ENCODE measurements at places on chromosomes 7 and 10. TPM values are rescaled to one million over a fixed set of nuclear protein-coding genes. Genes with fewer than 3 reads are reported as not detected.

- no peak for DNase-seq
Measured at GRCh38 chr7:106094780-106095179, 17.3 kb downstream of the SYPL1 start.

- no peak for DNase-seq
Measured at GRCh38 chr7:70694434-70694970, 437.4 kb upstream of the GALNT17 start.

GRCh38 chr7:81627536-81628287, 142.1 kb downstream of the HGF start:
- no peak for DNase-seq

DNA sequence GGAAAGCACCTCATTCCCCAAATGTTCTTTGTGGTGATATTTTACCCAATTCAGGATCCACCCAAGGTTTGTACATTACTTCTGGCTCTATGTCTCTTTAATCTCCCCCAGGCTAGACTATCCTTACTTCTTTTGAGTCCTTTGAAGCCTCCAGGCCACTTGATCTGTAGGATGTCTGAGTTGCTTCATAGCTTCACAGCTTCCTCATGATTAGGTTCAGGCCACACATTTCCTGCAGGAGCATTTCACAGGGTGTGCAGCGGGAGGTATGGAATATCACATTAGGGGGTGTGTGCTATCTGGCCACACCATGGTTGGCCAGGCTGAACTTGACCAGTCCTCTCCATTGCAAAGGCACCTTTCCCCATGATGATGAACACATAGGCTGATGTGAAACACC, 18.7 kb downstream of the TSPAN15 start:
- no peak for DNase-seq

GRCh38 chr7:157267516-157267915, 69.3 kb upstream of the DNAJB6 start:
- no peak for DNase-seq

DNA sequence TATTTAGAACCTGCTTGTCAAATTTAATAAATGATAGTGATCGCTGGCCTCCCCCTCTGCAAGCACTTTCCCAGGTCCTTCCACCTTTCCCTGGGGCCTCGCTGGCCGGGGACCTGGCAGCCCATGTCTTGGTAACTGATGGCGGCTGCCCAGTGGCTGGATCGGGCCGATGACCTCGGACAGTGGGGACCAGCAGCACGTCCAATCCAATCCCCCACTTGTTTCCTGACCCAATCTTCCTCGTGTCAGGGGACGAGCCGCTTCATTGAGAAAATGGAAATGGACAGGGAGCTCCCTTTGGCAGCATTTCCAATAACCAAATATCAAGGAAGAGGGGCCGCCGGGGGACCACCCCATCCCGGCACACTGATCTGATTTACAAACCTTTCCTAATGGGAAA, 17.2 kb downstream of the EBF3 start:
- DNase-seq = no peak

- peak; percentile 56 for DNase-seq
Measured at GRCh38 chr7:120996333-120996987, 7.9 kb downstream of the CPED1 start.

DNA sequence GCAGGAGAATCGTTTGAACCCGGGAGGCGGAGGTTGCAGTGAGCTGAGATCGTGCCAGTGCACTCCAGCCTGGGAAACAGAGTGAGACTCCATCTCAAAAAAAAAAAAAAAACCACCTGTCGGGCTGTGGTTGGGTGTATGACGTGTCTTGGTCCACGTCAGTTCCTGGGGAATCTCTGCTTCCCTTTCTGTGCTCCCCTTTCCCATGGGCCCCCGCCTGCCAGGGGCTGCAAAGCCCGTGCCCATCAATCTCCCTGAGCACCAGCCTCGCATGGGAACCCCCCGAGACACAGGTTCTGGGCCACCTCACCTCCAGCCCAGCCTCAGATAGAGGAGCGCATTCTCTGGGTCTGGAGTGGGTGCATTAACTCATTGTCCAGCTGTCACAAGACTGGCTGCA, 2.3 kb upstream of the SH2B2 start:
- no peak for DNase-seq

GRCh38 chr7:98617960-98618418, 904 bp downstream of the NPTX2 start:
- DNase-seq = no peak

DNA sequence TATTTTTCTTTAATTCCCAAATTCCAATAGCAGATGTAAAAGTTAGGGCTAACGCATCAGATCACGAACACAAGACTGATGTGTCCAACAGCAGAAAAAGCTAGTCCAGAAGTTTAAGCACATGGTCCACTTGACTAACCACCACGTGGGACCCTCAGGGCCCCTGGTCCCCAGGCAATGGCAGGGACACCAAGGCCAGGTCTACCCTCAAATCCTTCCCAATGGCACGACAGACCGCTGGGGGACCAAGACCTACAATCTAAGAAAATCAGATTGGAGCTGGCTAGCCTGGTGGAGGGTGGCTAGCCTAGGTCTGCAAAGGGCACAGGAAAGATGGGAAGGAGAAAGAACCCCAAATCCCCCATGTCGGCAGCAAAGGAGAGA, 1.5 kb downstream of the GIGYF1 start:
- DNase-seq = no peak

GRCh38 chr7:74094224-74095101, 10.9 kb downstream of the LIMK1 start:
- DNase-seq = peak; percentile 80

DNA sequence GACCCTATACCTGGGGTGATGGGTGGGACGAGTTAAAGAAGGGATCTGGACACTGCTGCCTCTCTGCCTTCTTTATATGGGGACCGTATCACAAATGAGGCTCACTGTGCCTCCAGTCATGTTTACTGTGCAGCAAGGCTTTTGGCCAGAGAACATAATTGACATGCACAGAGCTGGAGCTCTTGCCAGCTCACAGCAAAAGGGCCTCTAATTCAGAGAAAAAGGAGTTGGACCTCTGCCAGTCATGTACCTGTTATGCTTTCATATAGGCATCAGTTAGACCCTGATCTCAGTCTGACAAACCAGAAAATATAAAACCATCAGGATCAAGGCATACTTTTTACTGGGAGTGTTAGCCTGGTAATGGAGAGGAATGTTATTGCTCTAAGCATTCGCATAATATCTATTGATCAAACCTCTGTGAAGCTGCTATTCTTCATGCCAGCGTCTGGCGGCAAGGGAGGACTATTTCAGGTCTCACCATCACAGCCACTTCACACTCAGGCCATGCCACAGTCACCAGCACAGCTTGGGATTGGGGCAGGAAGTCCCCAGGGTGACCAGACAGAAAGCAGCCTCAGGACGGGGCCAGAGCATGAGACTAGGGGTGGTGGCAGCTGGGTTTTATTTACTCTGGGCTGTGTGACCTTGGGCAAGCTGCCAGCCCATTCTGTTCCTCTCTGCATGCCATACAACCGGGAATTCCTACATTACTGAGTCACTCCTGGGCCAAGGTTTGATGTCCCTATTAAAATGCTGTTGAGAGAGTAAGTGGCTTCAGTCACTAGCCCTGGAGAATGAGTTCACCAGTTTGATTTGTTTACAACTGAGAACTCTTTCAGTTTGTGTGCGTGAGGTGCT, 90.1 kb downstream of the NPSR1 start:
- DNase-seq = peak; percentile 63

DNA sequence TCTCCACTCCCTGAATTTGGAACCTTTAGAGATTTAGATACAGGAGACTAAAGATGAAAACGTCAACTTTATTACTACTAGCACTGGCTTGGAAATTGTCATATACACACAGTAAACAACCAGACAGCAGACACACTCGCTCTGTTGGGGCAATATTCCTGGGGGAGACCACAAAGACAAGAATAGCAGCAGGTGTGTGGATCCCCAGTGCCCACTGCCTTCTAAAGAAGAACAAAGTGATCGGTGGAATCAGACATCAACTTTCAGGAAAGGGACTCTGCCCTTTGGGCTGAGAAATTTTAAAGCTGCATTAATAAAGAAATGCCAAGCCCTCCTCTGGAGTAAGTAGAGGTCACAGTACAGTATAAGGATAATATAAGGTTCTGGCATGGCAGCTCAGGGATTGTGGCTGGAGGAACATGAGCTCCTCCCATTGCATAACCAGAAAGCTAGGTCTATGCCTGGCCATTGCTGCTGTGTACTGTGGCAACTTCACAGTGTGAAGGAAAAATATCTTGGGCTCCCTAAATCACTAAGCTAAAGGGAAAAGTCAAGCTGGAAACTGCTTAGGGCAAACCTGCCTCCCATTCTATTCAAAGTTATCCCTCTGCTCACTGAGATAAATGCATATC, 57.1 kb upstream of the ANKRD1 start:
- no peak for DNase-seq

DNA sequence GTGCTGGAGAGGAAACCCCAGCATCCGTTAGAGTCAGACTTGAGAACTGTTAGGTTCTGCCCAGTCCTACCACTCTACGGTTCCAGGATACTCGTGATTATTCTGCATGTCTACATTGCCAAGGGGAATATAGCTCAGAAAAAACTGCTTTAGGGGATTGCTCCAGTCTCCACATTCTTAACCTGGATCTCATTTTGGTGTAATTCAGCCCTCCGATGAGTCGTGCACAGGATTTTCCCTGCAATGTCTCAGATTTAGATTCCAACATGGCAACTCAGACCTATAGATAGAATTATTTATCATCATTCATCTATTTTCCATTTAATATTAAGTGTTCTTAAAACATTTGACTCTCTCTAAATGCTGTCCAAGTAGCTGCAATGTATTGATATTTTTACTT, 121.1 kb upstream of the ZEB1 start:
- DNase-seq = no peak

GRCh38 chr10:5595591-5595990, 70.8 kb downstream of the ASB13 start:
- no peak for DNase-seq

DNA sequence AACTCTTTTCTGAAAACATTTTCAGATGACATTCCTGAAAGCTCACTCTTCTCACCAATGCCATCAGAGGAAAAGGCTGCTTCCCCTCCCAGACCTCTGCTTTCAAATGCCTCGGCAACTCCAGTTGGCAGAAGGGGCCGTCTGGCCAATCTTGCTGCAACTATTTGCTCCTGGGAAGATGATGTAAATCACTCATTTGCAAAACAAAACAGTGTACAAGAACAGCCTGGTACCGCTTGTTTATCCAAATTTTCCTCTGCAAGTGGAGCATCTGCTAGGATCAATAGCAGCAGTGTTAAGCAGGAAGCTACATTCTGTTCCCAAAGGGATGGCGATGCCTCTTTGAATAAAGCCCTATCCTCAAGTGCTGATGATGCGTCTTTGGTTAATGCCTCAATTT, 16.5 kb downstream of the ANLN start:
- no peak for DNase-seq

DNA sequence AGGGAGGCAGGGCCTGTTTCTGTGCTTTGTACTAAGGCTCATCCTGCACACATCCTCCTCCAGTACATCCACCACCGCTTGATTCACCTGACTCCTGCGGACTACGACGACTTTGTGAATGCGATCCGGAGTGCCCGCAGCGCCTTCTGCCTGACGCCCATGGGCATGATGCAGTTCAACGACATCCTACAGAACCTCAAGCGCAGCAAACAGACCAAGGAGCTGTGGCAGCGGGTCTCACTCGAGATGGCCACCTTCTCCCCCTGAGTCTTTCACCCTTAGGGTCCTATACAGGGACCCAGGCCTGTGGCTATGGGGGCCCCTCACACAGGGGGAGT, 10.2 kb downstream of the NDST2 start:
- DNase-seq = no peak

- peak; percentile 5 for DNase-seq
Measured at GRCh38 chr10:125172694-125173093, 12.3 kb upstream of the CTBP2 start.

DNA sequence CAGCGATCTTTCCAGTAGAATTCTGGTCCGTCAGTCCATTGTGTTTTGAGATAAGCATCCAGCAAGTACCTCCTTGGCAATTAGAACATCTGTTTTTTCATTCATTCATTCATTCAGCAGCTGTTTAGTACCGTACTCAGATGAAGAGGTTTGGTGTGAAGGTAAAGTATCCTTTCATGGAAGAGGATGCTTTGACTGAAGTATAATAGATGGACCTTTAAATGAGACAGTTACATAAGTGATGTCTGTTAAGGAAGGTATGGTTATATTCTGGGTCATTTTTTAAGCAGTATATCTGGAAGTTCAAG, 1.2 kb downstream of the MAPK8 start:
- no peak for DNase-seq

DNA sequence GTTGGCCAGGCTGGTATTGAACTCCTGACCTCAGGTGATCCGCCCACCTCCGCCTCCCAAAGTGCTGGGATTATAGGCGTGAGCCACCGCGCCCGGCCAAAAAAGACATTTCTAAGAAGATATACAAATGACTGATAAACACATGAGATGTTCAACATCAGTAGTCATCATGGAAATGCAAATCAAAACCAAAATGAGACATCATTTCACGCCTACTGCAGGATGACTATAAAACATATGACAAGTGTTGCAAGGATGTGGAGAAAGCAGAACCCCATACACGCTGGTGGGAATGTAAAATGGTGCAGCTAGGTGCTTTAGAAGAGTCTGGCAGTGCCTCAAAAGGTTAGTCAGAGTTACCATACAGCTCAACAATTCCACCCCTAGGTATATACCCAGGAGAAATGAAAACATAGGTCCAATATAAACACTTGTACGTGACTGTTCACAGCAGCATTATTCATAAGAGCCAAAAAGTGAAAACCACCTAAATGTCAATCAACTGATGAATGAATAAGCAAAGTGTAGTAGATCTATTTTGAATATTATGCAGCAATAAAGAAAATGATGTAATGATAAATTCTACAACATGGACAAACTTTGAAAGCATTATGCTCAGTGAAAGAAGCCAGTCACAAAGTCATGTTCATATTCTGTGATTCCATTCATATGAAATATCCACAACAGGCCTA, 24.5 kb downstream of the TMEM209 start:
- DNase-seq = no peak

- peak; percentile 52 for DNase-seq
Measured at GRCh38 chr7:43906331-43907010, at the start of gene URGCP. Gene URGCP (minus strand): TSS chr7:43906596. CDS start chr7:43906575, 21 bp downstream.

DNA sequence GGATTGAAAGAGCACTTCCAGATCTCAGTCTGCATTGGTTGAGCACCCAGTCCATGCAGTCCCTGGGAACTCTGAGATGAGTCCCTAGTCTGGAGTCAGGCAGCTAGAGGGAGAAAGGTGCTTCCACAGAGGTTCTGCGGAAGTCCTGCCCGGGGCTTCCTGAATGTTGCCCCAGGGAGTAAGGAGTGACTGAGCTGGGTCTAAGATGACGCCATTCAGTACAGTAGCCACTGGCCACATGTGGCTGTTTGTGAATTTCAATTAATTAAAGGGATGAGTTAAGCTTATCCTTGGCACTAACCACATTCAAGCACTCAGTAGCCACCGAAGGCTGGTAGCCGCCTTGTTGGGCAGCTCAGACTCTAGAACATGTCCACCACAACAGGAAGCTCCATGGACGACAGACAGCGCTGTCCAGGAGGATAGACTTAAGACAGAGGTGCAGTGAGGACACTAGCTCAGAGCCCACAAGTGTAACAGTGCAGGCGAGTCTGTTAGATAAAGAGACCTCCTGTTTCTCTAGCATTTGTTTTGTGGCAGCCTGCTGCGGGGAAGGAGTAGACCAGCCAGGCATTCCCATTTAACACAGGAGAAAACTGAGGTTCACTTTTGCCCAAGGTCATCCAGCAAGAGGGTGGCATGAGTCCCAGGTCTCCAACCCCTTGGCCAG, 101.6 kb upstream of the PPIF start:
- no peak for DNase-seq

Gene FAM25A
- total RNA-seq = not detected

Gene ASIC3
- total RNA-seq = 1.3 TPM

Gene MYH16
- total RNA-seq = not detected

Gene BET1
- 31.8 TPM for total RNA-seq

Gene ITGB8
- 1.6 TPM for total RNA-seq

Gene ACHE
- 4.3 TPM for total RNA-seq

Gene LRIT1
- not detected for total RNA-seq

Gene CPEB3
- 5.2 TPM for total RNA-seq

Gene OR13A1
- 0.33 TPM for total RNA-seq

Measured in breast epithelium (tissue), 4 donors.